ENCODE measurements at places on chromosomes 2 and 18. TPM values are rescaled to one million over a fixed set of nuclear protein-coding genes. Genes with fewer than 3 reads are reported as not detected.

DNA sequence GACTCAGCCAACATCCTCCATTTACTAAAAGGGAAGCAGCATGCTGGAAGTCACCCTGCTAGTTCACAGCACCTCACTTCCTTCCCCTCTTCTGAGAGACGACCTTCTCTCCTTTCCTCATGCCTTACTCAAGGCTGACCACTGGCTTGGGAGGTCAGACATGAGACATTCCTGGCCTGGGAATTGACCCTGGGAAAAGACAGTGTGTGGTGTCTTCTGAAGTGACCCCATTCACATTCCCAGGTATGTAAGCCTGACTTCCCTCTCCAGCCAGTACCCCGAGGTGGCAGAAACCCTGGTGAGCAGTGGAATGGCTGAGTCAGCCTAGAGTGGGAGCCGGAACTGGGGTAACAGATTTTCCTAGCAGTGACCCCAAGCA, 92.4 kb downstream of the PLB1 start:
- no peak for DNase-seq

- peak; percentile 26 for DNase-seq
Observed at GRCh38 chr2:27494944-27495554, at the start of gene FNDC4. Gene FNDC4 (minus strand): TSS chr2:27495200. CDS start chr2:27494679, 521 bp downstream.

DNA sequence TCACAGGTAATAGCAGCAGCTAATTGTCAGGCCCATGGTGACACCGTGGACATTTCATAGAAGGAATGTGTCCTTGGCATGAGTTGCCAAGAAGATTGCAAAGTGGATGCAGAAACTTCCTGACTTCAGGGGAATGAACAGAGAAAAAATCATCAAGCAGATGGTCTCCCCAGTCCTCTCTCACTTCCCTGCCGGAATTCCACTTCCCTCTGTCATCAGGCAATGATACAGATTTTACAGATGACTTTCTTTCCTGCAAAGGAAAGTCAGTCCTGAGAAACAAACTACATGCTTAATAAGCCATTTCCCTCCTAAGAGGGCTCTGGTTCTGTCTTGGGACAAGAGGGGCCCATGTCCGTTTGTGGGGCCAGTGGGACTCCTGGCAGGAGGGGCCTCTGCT, 45.7 kb downstream of the KCNF1 start:
- DNase-seq: no peak

DNA sequence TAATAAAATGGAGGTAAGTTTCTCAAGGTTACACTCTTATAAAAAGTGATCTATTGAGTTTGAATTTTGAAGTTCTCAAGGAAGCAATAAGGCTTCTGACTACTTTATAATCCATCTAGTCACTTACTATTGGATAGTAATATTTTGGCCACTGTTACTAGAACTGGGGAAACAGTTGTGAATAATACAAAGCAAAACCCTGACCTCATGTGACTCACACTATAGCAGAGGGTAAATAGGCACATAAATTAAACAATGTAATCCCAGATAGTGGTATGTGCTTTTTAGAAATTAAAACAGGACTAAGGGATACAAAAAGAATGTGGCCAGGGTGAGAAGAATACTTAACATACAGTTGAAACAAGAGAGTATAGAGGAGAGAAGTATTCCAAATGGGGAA, 78.6 kb downstream of the CALCRL start:
- no peak for DNase-seq

DNA sequence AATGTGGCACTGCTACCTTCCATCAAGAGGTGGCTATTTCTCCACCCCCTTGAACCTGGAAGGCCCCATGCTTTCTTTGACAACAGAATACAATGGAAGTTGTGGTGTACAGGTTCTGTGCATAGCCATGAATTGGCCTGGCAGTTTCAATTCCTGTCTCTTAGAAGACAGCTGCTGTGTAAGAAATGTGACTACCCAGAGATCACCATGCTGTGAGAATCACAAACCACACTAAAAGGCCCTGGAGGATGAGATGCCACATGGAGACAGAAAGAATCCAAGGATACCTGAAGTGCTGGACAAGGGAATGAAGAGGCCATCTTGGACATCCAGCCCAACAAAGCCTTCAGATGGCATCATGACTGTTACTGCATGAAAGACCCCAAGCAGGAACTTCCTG, 47.7 kb upstream of the EHBP1 start:
- no peak for DNase-seq

DNA sequence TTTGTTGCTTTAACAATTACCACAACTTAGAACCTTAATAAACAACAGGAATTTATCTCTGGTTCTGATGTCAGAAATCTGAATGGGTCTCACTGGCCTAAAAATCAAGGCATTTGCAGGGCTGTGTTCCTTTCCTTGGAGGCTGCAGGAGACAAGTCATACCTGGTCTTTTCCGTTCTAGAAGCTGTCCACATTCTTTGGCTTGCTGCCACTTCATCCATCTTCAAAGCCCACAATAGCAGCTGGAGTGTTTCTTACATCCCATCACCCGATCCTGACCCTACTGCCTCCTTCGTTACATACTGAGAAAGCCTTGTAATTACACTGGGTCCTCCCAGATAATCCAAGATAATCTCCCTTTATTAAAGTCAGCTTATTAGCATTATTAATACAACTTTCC, 18.1 kb downstream of the NETO1 start:
- DNase-seq: no peak

DNA sequence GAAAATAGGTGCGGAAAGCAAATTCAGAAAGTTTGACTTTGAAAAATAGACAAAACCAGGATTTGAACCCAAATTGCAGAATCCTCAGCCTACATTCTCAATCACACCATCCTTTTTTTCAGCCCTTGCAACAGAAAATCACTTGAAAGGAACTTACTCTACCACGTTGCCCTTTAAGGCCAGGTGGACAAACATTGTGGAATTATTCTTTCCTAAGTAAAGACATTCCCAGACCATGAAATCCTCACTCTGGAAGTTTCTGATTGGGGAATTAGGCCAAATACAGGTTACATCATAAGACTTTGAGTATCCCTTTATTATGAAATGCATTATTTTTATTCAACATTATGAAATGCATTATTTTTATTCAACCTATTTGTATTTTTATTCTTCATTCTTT, 259.4 kb downstream of the RAD51AP2 start:
- DNase-seq: no peak

DNA sequence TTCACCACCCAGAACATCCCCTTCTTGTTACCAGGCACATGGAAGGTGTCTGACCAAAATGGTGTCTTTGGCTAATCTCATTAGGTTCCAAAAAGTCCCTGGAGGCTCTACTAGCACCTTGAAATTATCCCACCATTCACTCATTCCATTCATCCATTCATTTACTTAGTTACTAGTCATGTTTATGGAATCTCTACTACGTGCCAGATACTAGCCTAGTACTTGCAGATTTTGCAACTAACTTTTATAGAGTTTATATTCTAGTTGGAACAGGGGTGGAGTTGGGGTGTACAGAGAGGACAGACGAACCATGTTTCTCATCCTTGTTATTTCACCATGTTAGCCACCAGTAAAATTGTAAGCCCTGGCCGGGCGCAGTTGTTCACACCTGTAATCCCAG, 4.0 kb upstream of the NOP58 start:
- DNase-seq: no peak

DNA sequence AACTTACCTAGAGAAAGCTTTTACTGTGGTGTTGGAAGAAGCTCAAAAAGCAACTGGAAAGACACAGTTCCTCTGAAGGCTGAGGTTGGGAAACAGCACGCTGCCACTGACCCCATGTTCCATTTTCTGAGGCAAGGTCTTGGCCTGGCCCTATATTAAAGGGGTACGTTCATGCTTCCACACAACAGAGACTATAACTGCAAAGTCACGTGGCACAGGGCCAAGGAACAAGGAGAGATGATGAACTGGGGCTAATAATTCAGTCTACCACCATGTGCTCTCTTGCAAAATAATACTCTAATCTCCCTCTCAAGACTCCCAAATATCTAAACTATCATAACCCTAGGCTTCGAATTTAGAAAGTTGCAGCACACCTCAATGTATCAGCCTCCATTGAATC, 381.6 kb downstream of the DSEL start:
- no peak for DNase-seq

Gene MOGAT1
- total RNA-seq: not detected

Gene STRN
- total RNA-seq: 24.7 TPM

Gene CRYGA
- total RNA-seq: not detected

Gene GLB1L
- total RNA-seq: 4.6 TPM

All from activated B cell treated with CpG ODN at 0.5 μM for 24 hours (primary cell).